Suppressor macrophage treated with lipopolysaccharide for 1 hour (primary cell): ENCODE measurements at places on chromosomes 2 and 18.

DNA sequence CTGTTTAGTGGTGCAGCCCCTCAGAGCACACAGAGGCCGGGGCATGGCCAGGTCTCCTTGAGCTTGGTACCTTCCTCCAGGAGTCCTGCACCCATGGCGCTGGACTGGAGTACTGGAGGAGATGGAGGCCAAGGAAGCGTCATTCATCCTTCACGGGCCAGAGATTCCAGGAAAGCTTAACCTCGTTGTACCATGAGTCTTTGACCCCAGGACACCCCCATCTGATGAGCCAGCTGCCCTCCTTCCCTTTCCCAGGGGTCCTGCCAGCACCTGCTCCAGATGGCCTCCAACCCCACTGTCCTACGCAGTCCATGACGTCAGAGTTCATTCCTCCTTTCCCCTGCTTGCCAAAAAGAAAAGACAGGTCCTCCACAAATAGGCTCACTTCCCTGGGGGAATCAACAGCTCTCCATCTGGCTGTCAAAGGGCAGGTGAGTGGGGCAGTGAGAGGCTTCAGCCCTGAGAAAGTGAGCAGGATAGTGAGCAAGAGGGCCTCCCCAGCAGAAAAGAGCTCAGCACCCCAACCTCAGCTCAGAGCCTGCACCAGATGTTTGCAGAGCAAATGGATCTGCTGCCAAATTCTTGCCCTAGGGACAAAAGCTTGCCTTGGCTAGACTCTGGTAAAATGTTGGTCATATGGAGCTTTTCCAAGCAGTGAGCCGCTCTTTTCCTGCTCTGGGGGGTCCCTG is 4.5 kb upstream of the NPPC start:
- DNase-seq = no peak

GRCh38 chr2:199868431-199869226 is 17.6 kb upstream of the FTCDNL1 start:
- DNase-seq = no peak

GRCh38 chr2:239952665-239953417 is 72.3 kb downstream of the NDUFA10 start:
- no peak for DNase-seq

DNA sequence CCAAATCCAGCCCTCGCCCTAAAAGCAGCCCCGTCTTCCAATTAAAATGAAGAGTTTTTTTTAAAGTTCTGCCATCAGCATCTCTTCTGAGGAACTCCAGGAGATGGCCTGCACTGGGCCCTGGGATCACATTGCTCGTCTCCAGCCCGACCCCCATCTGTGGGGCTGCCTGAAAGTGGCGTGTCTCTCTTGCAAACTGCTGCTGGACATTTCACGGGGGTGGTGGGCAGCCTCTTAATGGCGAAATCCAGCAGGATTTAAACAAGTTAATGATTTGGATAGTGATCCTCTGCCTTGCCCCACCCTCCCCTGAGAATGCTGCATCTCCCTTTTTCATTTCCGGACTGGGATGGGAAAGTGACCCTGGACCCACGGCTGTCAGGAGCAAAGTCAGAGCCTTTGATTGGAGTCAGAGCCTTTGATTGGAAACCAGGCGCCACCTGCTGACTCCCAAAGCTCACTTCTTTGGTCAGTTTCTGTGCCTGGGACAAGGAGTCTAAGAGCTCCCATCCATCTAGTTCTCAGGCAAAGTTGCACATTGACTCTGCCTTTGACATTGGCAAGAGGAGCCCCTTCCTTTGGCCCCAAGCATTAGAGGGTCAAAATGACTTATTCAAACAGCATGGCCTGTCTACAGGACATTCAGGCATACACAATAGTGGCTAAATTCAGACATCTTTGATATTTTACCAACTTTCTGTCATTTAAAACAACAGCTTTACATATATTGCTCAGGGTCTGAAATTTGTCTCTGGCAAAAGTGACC is 155.2 kb downstream of the SH3BP4 start:
- DNase-seq = peak; percentile 55

- no peak for DNase-seq
Measured at GRCh38 chr18:29164993-29165599, 988.2 kb upstream of the CDH2 start.

- no peak for DNase-seq
Measured at GRCh38 chr2:19361325-19361990, 3.0 kb upstream of the OSR1 start.

DNA sequence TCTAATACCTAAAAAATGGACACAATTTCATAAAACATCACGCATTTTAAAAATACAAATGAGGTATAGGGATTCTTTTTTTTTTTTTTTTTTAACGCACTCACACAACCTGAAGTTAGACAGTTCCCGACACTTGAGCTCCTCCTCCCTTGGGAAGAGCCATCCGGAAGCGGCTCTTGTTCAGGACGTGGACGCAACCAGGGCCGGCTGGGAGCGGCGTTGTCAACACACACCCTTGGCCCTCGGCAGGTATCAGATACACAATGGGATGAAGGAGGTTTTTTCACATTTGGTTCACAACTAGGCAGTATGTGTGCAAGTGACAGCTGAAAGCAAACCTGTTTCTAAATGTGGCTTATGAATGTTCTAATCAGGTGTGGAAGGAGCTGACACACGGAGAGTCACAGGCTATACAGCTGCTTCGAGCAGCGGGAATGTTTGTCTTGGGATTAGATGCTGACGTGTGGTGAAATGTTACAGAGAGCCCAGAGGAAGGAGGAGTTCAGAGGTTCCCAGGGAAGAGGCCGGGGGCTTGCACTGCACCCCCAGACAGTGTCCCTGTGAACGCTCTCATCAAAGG is 111.1 kb downstream of the PXDN start:
- DNase-seq = no peak

- DNase-seq = no peak
Measured at GRCh38 chr2:173351879-173352278, 2.8 kb upstream of the CDCA7 start.

GRCh38 chr18:12516049-12516630 is 108.4 kb downstream of the PRELID3A start:
- DNase-seq = peak; percentile 14
